Purkinje cell (primary cell): ENCODE measurements at places on chromosomes 2 and 18. TPM values are rescaled to one million over a fixed set of nuclear protein-coding genes. Genes with fewer than 3 reads are reported as not detected.

Gene PIKFYVE
- 13.1 and 13.9 TPM in 2 replicates for polyA plus RNA-seq

Gene CNDP1
- polyA plus RNA-seq = 2.3 and 4.6 TPM in 2 replicates

Gene KLHL41
- polyA plus RNA-seq = 0.36 and 2.1 TPM in 2 replicates

Gene PRPF40A
- polyA plus RNA-seq = 41.5 and 50.1 TPM in 2 replicates

Gene ZSWIM2
- polyA plus RNA-seq = not detected in 2 replicates
